ENCODE measurements at places on chromosomes 2 and 18. TPM values are rescaled to one million over a fixed set of nuclear protein-coding genes. Genes with fewer than 3 reads are reported as not detected.

Gene GRB14
- total RNA-seq: 10.4 TPM

Gene SLC35G4
- total RNA-seq: not detected

Gene RAB10
- 130 TPM for total RNA-seq

Gene SAG
- total RNA-seq: not detected

Gene ANKRD62
- total RNA-seq: not detected

Gene INHBB
- total RNA-seq: 0.52 TPM

Gene IL36G
- not detected for total RNA-seq

Gene TMEM17
- total RNA-seq: 2.6 TPM

Gene RGPD4
- not detected for total RNA-seq

Gene SULT1C4
- 0.17 TPM for total RNA-seq

Gene IL18R1
- 8.3 TPM for total RNA-seq

Gene G6PC2
- total RNA-seq: not detected

Gene TEKT4
- not detected for total RNA-seq

Gene MLPH
- 14.2 TPM for total RNA-seq

Gene KRTCAP3
- 0.39 TPM for total RNA-seq

Gene TACR1
- total RNA-seq: 0.73 TPM

Gene GPR45
- total RNA-seq: not detected

Gene CRYGD
- not detected for total RNA-seq

Gene MAP4K4
- total RNA-seq: 251 TPM

Gene C1QL2
- not detected for total RNA-seq

Gene CCDC74B
- total RNA-seq: 5.0 TPM

Gene NEU2
- total RNA-seq: not detected

Gene GKN1
- not detected for total RNA-seq

Gene RUFY4
- not detected for total RNA-seq

Gene SPP2
- total RNA-seq: not detected

Gene TMBIM1
- total RNA-seq: 397 TPM

Gene NLRC4
- total RNA-seq: 0.03 TPM

Gene SKA1
- 3.0 TPM for total RNA-seq

Gene NMUR1
- total RNA-seq: 0.07 TPM

Gene TEX44
- not detected for total RNA-seq

Gene RPL31
- 737 TPM for total RNA-seq

Gene CAVIN2
- total RNA-seq: 26.8 TPM

Gene DNAJC5G
- total RNA-seq: not detected

Gene UGT1A4
- total RNA-seq: not detected

Gene UGT1A6
- not detected for total RNA-seq

Gene CPS1
- 30.0 TPM for total RNA-seq

Gene COLEC12
- total RNA-seq: 21.1 TPM

Gene DAW1
- 2.5 TPM for total RNA-seq
